ENCODE measurements at places on chromosomes 16 and 17. TPM values are rescaled to one million over a fixed set of nuclear protein-coding genes. Genes with fewer than 3 reads are reported as not detected.

GRCh38 chr17:41619036-41619926 is 5.1 kb downstream of the KRT17 start:
- no peaks in the 10 kb centered on the region for H3K36me3 ChIP-seq
- H3K27ac ChIP-seq = no peak overlapping the region
- peaks cover 42% of the 10 kb centered on the region for H3K27me3 ChIP-seq
- DNase-seq = no peak
- H3K4me1 ChIP-seq = no peaks in the 10 kb centered on the region

GRCh38 chr17:5629128-5629527 is 44.8 kb upstream of the NLRP1 start:
- no peak overlapping the region for H3K4me3 ChIP-seq
- H3K27me3 ChIP-seq = peaks cover 47% of the 10 kb centered on the region
- H3K4me1 ChIP-seq = no peaks in the 10 kb centered on the region
- no peaks in the 10 kb centered on the region for H3K36me3 ChIP-seq
- no peak for DNase-seq

GRCh38 chr17:12673788-12674187 is 8.1 kb downstream of the MYOCD start:
- no peaks in the 10 kb centered on the region for H3K4me1 ChIP-seq
- no peak overlapping the region for H3K27ac ChIP-seq
- H3K4me3 ChIP-seq = no peak overlapping the region
- no peaks in the 10 kb centered on the region for H3K36me3 ChIP-seq
- H3K27me3 ChIP-seq = no peaks in the 10 kb centered on the region
- DNase-seq = no peak

- H3K27ac ChIP-seq = no peak overlapping the region
- no peaks in the 10 kb centered on the region for H3K36me3 ChIP-seq
- DNase-seq = no peak
- H3K4me1 ChIP-seq = peaks cover 3% of the 10 kb centered on the region
- H3K27me3 ChIP-seq = no peaks in the 10 kb centered on the region
Measured at GRCh38 chr16:67814567-67814966, 7.9 kb downstream of the TSNAXIP1 start.

DNA sequence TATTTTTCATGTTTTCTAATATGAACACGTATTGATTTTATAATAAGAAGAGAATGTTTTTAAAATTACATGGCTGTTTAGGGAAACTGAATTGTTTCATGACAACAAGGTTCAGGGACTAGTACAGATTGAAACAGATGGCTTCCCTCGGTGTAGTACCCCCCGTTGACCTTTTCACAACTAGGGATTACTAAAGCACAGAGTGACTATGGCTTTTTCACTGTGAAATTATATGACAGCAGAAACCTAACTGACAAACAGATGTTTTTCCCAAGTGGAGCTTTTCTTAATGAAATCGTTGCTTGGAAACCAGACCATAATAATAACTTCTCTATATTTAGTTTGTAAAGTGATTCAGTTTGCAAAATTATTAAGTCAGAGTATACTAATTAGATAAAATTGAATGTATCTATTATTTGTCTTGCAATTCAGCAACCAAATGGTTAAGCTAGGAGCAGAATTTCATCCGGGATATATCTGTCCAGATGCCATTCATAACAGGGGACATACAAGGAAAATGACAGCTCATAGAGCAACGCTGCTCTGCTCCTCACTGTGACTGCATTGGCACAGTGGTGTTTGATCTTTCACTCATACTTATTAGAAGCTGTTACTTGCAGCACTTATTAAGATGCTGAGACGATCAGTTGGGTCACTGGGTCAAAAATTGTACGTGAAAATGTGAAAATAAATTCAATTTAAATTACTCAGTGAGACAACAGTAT is 111.7 kb downstream of the TANGO6 start:
- no peaks in the 10 kb centered on the region for H3K27me3 ChIP-seq
- no peak overlapping the region for H3K4me3 ChIP-seq
- DNase-seq = no peak
- peaks cover 12% of the 10 kb centered on the region for H3K4me1 ChIP-seq
- no peak overlapping the region for H3K27ac ChIP-seq

DNA sequence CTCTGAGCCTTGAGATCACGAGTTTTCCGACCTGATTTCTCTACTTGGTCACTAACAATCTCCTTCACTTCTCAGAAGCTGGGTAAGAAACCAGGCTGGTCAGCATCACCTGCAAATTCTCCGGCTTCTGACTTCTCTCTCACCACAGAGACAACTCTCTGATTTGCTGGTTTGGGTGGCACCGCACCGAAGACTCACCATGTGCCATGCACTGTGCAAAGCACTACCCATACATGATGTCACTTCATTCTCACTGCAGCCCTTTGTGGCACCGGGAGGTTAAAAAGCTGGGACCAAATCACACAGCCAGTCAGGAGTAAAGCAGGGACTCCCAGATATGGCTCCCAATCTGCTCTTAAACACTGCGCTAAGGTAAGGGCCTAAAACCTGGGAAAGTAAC is 647 bp downstream of the VAC14 start:
- DNase-seq = no peak
- H3K36me3 ChIP-seq = no peaks in the 10 kb centered on the region
- H3K4me1 ChIP-seq = peaks cover 16% of the 10 kb centered on the region
- no peak overlapping the region for H3K27ac ChIP-seq
- no peaks in the 10 kb centered on the region for H3K27me3 ChIP-seq

- H3K27ac ChIP-seq = peak overlapping the region; percentile 39
- no peak overlapping the region for H3K4me3 ChIP-seq
- no peaks in the 10 kb centered on the region for H3K27me3 ChIP-seq
- DNase-seq = no peak
Measured at GRCh38 chr17:44559634-44560554, 2.6 kb downstream of the FZD2 start.

- H3K36me3 ChIP-seq = no peaks in the 10 kb centered on the region
- DNase-seq = no peak
- H3K27me3 ChIP-seq = no peaks in the 10 kb centered on the region
- no peak overlapping the region for H3K27ac ChIP-seq
- peaks cover 19% of the 10 kb centered on the region for H3K4me1 ChIP-seq
Measured at GRCh38 chr16:88617268-88618031, 20.9 kb upstream of the IL17C start.

DNA sequence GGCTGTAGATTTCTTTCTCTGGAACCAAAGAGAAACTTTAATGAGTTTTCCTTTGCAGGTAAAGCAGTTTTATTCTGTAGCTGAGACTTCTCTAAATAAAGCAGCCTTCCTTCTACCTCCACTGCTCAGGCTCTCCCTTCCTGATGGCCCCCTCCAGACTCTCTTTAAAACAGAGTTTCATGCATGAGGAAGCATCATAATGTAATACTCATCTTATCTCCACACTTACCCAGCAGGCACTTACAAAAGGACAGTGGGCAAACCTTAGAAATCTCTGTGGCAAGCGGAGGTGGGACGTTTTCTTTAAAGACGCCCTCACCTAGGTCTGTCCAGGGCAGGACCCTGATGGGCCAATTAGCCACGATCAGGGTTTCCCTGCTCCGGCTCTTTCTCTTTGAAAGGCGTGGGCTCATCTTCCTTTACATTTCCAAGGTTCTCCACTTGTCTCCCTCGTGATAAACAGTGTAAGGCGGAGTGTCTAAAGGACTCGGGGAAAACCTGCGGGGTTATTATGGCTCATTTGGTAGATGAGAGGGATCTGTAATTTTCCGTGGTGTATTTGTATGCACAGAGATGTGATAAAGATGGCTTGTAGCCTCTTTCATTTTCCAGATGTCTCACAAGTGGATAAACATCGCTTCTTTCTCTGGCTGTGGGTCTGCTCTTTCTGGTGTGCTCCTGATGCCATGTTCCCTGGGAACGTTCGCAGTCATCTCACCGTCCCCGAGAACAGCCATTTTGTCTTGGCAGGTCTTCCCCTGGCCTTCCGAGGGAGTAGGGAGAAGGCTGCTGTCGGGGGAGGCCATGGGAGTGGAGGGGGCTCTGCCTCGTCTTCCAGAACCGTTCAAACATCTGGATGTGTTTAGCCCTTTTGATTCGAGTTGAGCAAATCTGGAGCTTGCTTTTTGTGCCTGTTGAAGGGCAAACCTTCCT is 239.0 kb downstream of the CCDC182 start:
- no peaks in the 10 kb centered on the region for H3K27me3 ChIP-seq
- H3K36me3 ChIP-seq = no peaks in the 10 kb centered on the region
- DNase-seq = no peak
- H3K27ac ChIP-seq = no peak overlapping the region
- H3K4me3 ChIP-seq = no peak overlapping the region

- DNase-seq = no peak
- H3K27ac ChIP-seq = no peak overlapping the region
- no peaks in the 10 kb centered on the region for H3K4me1 ChIP-seq
- no peaks in the 10 kb centered on the region for H3K36me3 ChIP-seq
- peaks cover 7% of the 10 kb centered on the region for H3K27me3 ChIP-seq
Measured at GRCh38 chr17:65434251-65434650, 127.2 kb downstream of the AXIN2 start.

- H3K27ac ChIP-seq = peak overlapping the region; percentile 33
- no peaks in the 10 kb centered on the region for H3K36me3 ChIP-seq
- no peak overlapping the region for H3K4me3 ChIP-seq
- H3K27me3 ChIP-seq = no peaks in the 10 kb centered on the region
- DNase-seq = no peak
- peaks cover 11% of the 10 kb centered on the region for H3K4me1 ChIP-seq
Measured at GRCh38 chr16:4011225-4011939, 104.9 kb downstream of the ADCY9 start.

- H3K4me3 ChIP-seq = no peak overlapping the region
- H3K27me3 ChIP-seq = no peaks in the 10 kb centered on the region
- DNase-seq = no peak
- no peaks in the 10 kb centered on the region for H3K36me3 ChIP-seq
- H3K27ac ChIP-seq = no peak overlapping the region
Measured at GRCh38 chr16:81424771-81425170, 19.8 kb upstream of the CMIP start.

- peaks cover 26% of the 10 kb centered on the region for H3K27me3 ChIP-seq
- H3K4me3 ChIP-seq = no peak overlapping the region
- no peak overlapping the region for H3K27ac ChIP-seq
- no peaks in the 10 kb centered on the region for H3K36me3 ChIP-seq
Measured at GRCh38 chr16:29893553-29893952, 5.8 kb downstream of the SEZ6L2 start.

DNA sequence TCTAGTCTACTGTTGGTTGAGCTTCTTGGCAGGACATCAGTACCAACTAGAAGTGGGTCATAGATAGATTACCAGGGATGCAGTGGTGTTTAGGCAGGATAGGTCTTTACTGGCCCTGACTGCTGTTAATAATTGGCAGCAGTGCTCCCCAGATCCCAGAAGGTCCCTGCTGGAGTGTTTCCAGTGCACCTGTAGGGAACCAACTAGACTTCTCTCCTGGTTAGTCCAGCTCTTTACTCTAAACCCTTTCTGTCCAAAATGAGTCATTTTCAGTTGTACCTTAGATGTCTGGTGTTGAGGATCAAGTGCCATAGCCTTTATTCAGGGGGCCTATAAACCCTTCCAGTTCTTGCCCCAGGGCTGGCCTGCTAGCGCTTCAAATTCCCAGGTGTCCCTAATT is 8.7 kb downstream of the POLR2C start:
- peaks cover 89% of the 10 kb centered on the region for H3K36me3 ChIP-seq
- H3K4me3 ChIP-seq = no peak overlapping the region
- no peaks in the 10 kb centered on the region for H3K27me3 ChIP-seq

GRCh38 chr17:80474231-80474960 is 2.0 kb downstream of the NPTX1 start:
- H3K27ac ChIP-seq = no peak overlapping the region
- H3K4me3 ChIP-seq = no peak overlapping the region
- no peaks in the 10 kb centered on the region for H3K36me3 ChIP-seq
- H3K4me1 ChIP-seq = peaks cover 43% of the 10 kb centered on the region
- no peak for DNase-seq
- peaks cover 98% of the 10 kb centered on the region for H3K27me3 ChIP-seq

- DNase-seq = no peak
- H3K27me3 ChIP-seq = no peaks in the 10 kb centered on the region
- H3K27ac ChIP-seq = no peak overlapping the region
- no peak overlapping the region for H3K4me3 ChIP-seq
Measured at GRCh38 chr16:88901718-88902337, 35.4 kb upstream of the PABPN1L start.

- no peak overlapping the region for H3K4me3 ChIP-seq
- no peaks in the 10 kb centered on the region for H3K4me1 ChIP-seq
Measured at GRCh38 chr16:59044616-59045015, 310.5 kb upstream of the GOT2 start.

- no peak overlapping the region for H3K27ac ChIP-seq
- no peaks in the 10 kb centered on the region for H3K27me3 ChIP-seq
- DNase-seq = no peak
- no peaks in the 10 kb centered on the region for H3K4me1 ChIP-seq
Measured at GRCh38 chr17:16932611-16933010, 39.3 kb downstream of the TNFRSF13B start.

- no peak overlapping the region for H3K27ac ChIP-seq
- DNase-seq = no peak
- H3K4me3 ChIP-seq = peak overlapping the region; percentile 84
- H3K4me1 ChIP-seq = peaks cover 41% of the 10 kb centered on the region
- H3K36me3 ChIP-seq = no peaks in the 10 kb centered on the region
- H3K27me3 ChIP-seq = no peaks in the 10 kb centered on the region
Measured at GRCh38 chr16:69188716-69189115, 1.8 kb downstream of the SNTB2 start.

DNA sequence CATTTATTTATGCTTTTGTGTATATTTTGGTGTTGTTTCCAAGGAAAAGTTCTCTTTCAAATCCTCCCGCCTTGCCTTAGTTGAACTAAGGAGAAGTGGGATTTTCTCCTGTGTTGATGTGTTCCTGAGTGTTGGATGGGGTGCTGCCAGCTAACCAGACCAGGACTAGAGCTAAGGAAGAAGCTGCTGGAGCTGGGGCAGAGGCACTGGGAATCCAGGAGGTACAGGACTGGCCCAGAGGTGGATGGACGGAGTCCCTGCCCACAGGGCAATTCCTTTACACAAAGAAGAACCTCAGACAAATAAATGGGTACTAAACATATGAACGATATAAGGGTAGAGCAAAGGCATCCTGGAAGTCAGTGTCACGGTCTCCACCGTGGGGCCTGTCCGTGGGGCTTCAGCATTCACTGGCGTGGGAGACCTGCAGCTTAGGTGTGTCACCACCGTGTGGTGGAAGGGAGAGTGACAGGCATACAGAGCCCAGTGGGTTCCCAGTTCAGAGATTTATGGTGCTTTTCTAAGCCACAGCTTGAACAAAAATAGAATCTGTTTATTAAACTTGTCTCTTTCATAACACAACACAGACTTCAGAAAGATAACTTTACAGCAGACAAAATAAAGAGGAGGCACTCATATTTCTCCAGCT is 270.7 kb downstream of the NTN1 start:
- no peak overlapping the region for H3K4me3 ChIP-seq
- H3K4me1 ChIP-seq = no peaks in the 10 kb centered on the region
- H3K27ac ChIP-seq = no peak overlapping the region
- H3K36me3 ChIP-seq = no peaks in the 10 kb centered on the region
- DNase-seq = peak; percentile 36

GRCh38 chr17:66277191-66277590 is 25.2 kb upstream of the PRKCA start:
- H3K36me3 ChIP-seq = no peaks in the 10 kb centered on the region
- H3K4me1 ChIP-seq = peaks cover 6% of the 10 kb centered on the region
- no peak overlapping the region for H3K4me3 ChIP-seq
- no peaks in the 10 kb centered on the region for H3K27me3 ChIP-seq

Gene TNFSF13
- polyA plus RNA-seq = 8.0 TPM

Gene TMC5
- polyA plus RNA-seq = not detected

Gene PRSS33
- not detected for polyA plus RNA-seq

Gene DHRS7C
- polyA plus RNA-seq = 44.9 TPM

Gene TEKT5
- not detected for polyA plus RNA-seq

Gene CDT1
- polyA plus RNA-seq = 0.15 TPM

Gene CLDN9
- polyA plus RNA-seq = 3.2 TPM

Gene GFAP
- 6.1 TPM for polyA plus RNA-seq

Gene ZNF771
- polyA plus RNA-seq = 5.0 TPM

Gene RFFL
- polyA plus RNA-seq = 2.3 TPM

Gene MT2A
- polyA plus RNA-seq = 231 TPM

Measured in heart right ventricle (tissue), 16 donors.